ENCODE measurements at places on chromosomes 3 and 15.

DNA sequence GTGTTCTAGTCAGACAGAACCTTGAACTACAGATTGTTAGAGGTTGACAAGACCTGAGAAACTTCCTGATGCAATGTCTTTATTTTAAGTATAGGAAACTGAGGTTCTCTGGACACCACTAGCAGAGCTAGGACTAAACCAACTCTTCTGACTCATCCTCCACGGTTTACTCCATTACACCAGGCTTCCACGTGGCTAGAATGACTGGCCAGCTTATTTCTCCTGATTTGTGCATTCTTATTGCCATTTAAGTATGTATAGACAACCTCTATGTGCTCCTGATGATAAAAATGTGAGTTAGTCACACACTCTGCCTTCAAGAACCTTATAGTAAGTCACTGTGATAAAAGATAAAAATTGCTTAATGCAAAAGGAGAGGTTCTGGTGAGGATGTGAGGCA lies 182.7 kb downstream of the MEX3B start:
- peak; percentile 72 for DNase-seq

- no peak for DNase-seq
Observed at GRCh38 chr3:168684519-168684918, 588.8 kb upstream of the GOLIM4 start.

DNA sequence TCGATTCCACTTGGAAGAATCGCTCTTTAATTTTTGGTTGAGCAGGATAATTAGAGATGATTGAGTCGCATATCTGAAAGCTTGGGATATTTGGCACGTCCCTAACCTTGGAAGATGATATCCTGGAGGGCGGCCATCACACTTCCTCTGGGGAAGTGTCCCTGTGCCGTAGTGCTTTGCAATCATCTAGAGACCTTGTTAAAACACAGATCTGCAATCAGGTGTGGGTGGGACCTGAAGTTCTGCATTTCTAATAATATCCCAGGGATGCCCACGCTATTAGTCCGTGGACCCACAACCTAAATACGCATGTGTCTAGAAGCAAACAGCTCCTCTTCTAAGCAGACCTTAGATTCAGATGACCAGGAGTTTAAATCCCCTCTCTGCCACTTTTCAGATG lies 20.5 kb downstream of the MYO1E start:
- DNase-seq: no peak

DNA sequence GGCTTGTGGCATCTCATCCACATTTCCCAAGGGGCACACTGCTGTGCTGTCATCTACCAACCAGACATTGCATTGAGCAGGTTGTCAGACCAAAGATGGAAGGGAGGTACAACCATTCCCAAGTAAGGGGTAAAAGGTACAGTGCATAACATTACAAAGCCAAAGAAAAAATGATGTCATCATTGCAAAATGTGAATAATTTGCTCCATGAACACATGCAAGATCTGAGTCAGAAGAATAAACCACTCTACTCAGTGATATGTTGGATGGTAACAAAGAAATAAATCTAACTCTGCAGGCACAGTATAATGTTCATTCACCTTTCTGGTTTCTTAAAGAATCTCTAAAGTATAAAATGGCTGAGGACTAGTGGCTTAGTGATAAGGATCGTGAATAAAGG lies 202.7 kb downstream of the MAGI1 start:
- peak; percentile 53 for DNase-seq

GRCh38 chr3:100400419-100400779 lies 490 bp downstream of the TOMM70 start:
- peak; percentile 34 for DNase-seq

- no peak for DNase-seq
Observed at GRCh38 chr3:72289692-72290071, 504.7 kb upstream of the PROK2 start.

- DNase-seq: no peak
Observed at GRCh38 chr3:110405830-110406585, 665.6 kb upstream of the NECTIN3 start.

GRCh38 chr3:14508505-14508819 lies 31.7 kb downstream of the GRIP2 start:
- DNase-seq: no peak

DNA sequence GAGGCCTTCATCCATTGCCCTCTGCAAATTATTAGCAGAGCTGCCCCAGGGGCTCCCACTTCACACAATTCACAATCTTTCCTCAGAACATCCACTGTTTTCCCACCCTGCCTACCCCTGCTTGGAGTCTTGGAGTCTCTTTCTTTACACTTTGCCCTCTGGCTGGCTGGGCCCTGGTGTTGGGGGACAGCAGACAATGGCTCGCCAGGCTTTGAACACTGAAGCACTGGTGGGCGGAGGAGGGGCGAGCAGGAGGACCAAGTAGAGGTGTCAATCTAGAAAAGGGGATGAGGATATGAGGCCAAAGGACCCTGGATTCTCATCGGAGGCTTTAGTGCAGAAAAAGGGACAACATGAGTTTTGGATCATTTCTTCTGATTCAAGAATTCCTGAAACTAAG lies 212.0 kb downstream of the NR1D2 start:
- DNase-seq: no peak

GRCh38 chr3:99410789-99411311 lies 227.5 kb upstream of the COL8A1 start:
- peak; percentile 98 for DNase-seq

- no peak for DNase-seq
Observed at GRCh38 chr15:68369931-68370767, 61.8 kb downstream of the ITGA11 start.

- peak; percentile 29 for DNase-seq
Observed at GRCh38 chr3:186413615-186414415, 51.8 kb upstream of the DGKG start.

- peak; percentile 46 for DNase-seq
Observed at GRCh38 chr3:15983232-15983631, 185.5 kb upstream of the ANKRD28 start.

GRCh38 chr15:92069308-92070250 lies 216.1 kb downstream of the SLCO3A1 start:
- peak; percentile 91 for DNase-seq

- DNase-seq: no peak
Observed at GRCh38 chr15:65391732-65392131, 13.9 kb upstream of the IGDCC3 start.

GRCh38 chr3:16295298-16295890 lies 30.4 kb downstream of the OXNAD1 start:
- no peak for DNase-seq

DNA sequence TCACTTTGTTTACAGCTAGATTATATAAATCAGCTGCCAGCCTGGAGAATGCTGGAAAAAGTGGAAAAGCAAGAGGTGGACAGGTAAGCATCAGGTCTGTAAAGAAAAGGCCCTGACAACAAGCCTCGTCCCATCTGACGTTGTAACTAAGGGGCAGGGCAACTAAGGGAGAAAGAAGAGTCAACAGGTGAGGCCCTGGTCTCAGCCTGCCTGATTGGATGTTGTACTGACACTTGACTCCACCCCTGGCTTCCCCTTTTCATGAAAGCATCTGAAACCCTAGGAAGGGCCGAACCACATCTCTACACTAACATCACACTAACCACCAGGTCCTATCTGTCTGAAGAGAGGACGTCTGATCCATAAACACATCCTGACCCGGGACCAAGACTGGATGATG lies 357.6 kb upstream of the CFAP20DC start:
- no peak for DNase-seq

DNA sequence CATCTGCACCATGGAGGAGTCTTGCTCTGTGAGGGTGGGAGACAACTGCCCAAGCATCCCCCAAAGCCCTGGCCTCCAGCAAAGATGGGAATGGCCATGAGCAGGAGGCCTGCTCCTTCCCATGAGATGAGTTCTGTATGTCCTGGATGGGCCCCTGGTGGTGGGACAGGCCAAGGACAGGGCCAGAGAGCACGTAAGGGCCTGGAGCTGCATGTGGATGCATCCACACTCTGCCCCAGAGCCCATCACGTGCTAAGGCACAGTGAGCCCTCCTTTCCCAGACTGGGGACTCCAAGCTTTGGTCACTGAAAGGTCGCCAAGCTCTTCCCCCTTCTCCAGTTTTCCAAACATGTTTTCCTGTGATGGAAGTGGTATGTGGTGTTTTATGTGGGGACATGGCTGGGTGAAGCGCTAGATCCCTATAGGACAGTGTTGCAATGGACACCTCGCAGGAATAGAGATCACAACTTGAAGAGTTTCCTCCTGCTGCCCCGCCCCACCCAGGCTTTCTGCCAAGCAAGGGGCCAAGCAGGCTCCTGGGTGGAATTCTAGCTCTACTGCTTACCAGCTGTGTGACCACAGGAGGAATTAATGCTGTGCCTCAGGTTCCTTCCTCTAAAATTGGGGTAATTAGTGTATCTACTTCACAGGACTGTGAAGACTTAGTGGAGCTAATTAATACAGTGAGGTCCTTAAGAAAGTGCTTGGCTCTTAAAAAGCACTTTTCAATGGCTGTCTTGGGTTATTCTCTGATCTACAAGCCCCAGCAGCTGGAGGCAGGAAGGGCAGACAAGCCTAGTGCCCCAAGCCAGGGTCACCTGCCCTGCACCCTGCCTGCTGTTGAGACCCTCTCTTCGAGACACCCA lies 106.4 kb upstream of the RPL32 start:
- DNase-seq: peak; percentile 71

GRCh38 chr3:30319713-30320112 lies 286.7 kb upstream of the TGFBR2 start:
- peak; percentile 57 for DNase-seq

DNA sequence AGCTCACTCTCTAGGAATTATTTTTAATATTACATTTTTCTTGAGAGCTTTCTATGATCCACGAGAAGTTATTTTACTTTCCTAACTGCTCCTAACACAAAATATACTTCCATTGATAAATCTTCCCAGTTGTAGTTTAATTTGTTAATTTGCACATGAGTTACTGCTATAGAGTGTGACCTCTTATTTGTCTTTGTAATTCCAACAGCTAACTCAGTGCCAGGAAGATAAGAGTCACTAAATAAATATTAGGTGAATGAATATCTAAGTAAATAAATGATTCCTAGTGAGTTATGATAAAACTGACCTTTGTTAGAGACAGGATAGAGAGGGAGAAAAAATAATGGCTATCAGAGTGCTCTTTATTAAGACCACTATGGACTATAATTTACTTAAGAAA lies 319.9 kb downstream of the NAALADL2 start:
- peak; percentile 44 for DNase-seq

GRCh38 chr15:32944431-32944830 lies 226.6 kb downstream of the GREM1 start:
- DNase-seq: no peak

DNA sequence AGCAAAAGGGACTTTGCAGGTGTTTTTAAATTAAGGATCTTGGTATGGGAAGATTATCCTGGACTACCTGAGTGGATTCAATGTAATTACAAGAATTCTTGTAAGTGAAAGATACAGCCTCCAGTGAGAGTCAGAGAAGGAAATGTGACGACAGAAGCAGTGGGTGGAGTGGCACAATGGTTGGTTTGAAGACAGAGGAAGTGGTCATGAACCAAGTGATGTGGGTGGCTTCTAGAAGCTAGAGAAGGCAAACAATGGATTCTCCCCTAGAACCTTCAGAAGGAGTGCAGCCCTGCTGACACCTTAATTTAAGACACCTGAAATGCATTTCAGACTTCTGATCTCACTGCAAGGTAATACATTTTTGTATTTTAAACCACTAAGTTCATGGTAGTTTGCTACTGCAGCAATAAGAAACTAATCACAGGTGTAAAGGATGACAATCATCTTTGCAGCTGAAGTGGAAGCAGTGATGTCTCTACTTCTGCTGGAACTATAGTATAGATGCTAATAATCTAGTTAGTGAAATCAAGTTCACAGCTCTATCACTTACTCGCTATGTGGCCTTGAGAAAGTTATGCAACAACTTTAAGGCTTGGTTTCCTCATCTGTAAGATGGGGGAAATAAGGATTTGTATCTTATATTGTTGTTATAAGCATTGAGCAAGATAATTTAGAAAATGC lies 403.4 kb upstream of the SUCLG2 start:
- DNase-seq: no peak

GRCh38 chr3:97817965-97818364 lies 3.8 kb upstream of the CRYBG3 start:
- DNase-seq: no peak

DNA sequence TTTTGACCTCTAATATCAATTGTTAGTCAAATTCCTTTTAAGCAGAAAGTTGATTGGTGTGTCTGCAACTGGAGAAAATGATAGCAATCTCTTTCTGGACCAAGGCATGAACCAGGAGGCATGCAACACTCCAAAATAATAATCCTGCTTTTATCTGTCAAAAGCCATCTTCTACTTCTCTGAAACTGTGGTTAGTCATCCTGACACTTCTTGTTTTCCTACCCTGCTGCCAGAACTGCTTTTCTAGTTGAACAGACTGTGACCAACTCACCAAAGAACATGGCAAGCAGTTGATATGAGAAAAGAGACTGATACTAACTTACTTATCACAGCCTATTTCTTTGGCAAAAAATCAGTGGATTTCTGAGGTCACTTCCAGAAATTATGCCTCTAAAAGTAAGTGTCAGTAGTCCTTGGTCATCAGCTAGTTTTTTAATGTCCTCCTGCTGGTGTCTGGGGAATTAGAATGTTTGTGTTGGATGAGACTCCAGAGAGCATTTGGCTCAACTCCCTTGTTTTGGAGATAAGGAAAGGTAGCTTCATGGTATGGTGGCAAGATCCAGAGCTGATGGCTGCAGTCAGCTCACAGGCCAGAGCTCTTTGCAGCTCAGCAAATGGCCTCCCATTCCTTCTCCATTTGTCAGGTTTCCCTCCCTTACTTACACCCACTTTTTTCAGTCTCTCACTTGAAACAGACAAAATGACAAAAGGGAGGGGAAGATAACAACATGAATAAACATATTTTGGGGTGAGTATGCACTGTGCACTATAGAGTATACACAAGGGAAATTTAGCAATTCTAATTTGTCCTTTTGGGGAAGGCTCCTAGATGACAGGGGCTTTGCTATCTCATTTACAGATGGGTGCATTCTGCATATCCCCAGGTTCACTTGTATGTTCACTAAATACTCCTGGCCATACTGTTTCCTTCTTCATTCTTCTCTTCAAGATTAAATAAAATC lies 7.0 kb downstream of the CRYGS start:
- DNase-seq: peak; percentile 24

DNA sequence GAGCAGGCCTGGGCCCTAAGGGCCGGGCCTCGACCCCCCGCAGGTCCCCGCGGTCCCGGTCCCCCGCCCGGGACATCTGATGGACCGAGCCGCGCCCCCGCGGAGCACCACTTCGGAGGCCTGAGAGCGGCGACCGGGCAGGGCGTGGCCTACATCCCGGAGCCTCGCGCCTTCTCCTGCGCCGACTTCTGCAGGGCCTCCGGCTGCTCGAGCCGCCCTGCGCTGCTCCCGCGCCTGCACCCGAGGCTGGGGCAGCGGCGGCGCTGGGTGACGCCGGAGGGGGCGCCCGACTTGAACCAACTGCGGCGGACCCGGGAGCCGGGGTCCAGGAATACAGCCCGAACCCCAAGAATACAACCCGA lies 14.9 kb upstream of the GP9 start:
- DNase-seq: no peak

DNA sequence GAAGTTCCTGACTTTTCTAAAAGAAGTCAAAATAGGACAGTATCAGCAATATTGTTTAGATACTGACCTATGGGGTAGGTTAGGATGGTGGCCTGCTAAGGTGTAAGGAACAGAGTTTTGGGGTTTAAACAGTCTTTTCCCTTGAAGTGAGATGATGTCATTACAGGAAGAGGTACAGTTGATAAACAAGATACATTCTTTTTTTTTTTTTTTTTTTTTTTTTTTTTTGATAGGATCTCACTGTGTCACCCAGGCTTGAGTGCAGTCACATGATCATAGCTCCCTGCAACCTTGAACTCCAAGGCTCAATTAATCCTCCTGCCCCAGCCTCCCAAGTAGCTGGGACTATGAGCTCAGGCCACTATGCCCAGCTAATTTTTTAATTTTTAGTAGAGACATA lies 33.3 kb downstream of the SLC25A36 start:
- no peak for DNase-seq
